ENCODE measurements at places on chromosomes 13 and 19.

- no peak for DNase-seq
Measured at GRCh38 chr13:50361282-50361681, 346.0 kb downstream of the KCNRG start.

DNA sequence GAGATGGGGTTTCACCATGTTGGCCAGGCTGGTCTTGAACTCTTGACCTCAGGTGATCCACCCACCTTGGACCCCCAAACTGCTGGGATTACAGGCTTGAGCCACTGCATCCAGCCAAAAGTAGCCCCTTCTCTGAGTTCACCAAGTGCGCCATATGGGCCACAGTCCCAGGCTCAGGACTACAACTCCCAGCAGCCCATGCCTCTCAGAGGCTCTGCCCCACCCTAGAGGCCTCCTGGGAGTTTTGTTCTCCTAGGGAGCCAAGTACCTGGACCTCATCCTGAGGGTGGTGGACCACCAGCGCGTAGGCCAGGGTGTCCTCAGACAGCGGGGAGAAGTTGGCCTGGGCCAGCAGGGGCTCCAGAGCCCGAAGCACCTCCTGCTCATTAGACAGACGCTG, 18.8 kb downstream of the TMEM143 start:
- DNase-seq = no peak

GRCh38 chr19:45814166-45814780, 835 bp downstream of the RSPH6A start:
- DNase-seq = no peak

DNA sequence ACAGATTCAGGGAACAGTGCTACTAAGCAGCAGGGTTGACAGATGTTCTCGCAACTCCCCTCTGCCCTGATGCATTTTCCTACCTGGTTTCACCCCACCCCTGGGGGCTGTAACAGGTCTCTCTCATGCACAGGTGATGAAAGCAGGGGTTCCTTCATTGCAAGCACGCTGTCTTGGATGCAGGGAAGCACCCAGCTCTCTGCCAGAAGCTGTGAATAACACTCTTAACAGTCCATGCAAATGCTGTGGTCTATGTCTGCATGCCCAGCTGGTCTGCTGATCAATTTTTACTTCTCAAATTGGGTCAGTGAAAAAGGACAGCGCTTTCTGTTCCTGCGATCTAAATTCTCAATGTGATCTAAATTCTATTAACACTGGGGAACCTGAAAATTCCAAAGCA, 246.3 kb upstream of the TSHZ3 start:
- DNase-seq = no peak

DNA sequence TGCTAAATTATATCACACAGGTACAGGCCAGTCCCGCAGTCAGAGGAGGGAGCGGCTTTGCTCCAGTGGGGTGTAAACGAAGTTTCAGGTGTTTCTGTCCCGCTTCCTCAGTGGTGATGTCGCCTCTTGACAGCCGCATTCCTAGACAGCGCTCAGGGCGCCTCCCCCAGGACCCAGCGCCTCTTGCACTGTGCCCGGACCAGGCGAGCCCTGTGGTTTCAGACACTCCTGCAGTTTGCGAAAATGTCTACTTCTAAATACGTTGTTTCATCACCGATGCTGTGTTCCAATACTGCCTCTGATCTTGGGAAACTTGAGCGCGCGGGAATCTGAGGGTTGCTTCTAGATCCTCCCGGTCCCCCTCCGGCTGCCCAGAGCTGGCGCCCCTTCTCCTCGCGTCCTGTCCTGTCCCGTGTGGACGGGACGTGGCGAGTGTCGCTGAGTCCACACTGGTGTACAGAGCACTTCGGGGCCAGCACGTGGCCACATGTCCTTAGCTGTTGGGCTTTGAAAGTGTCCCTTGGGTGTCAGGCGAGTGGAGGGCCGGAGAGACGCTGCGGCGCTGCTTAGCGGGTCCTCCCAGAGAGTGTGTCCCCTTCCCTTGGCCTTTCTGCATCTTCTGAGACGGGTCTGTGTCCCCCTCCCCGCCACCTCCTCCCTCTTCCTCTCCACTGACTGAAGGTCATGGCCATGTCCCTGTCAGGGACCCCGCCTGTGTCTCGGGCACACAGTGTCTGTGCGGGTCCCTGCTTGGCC, 14.6 kb upstream of the RPS15 start:
- DNase-seq = no peak

DNA sequence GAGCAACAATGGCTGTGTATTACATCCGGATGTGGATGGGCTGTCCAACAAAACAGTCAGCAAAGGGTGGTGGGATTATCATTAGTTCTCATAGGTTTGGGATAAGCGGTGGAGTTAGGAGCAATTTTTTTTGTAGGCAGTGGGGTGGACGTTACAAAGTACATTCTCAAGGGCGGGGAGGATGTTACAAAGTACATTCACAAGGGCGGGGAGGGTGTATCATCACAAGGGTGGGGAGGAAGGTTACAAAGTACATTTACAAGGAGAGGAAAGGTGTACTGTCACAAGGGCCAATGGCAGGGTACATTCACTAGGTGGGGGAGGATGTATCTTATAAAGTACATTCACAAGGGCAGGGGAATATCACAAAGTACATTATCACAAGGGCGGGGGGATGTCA, 20.8 kb upstream of the ZNF561 start:
- no peak for DNase-seq

All from stimulated activated CD4-positive, alpha-beta T cell treated with anti-CD3 and anti-CD28 coated beads, Interleukin-15, amount 100 ng/mL, for 24 hours (primary cell).